ENCODE measurements at places on chromosomes 3 and 15. TPM values are rescaled to one million over a fixed set of nuclear protein-coding genes. Genes with fewer than 3 reads are reported as not detected.

IL17RE gene
- total RNA-seq = 10.7 TPM

- no peak for DNase-seq
These were observed 47.8 kb downstream of the OIP5 start for GRCh38 chr15:41284427-41285177.

DNA sequence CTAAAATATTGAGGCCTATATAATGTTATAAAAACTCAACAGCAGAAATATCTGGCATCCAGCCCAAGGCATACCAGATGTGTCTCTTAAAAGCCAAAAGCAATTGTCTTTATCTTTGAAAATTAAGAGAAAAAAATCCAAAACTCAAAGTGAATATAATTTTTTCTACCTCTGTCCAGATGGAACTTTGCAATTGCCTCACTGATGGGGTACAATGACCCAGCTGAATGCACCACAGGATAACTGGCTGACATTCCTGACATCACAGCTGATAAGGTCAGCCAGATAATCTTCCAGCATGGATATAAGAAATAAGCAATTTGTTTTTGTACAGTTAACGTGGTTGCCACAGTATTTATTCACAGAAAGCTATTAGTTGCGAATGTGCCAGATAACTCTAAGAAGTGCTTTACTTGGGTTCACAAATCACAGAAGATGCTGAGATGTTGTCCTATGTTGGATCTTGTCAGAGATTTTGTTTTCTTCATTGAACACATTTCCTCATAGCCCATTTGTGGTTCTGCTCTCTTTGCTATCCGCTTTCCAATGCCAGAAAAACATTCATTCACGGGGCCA, 566.9 kb upstream of the CCDC54 start:
- DNase-seq = no peak

GRCh38 chr3:128182656-128183055, 29.4 kb downstream of the EEFSEC start:
- no peak for DNase-seq

DNA sequence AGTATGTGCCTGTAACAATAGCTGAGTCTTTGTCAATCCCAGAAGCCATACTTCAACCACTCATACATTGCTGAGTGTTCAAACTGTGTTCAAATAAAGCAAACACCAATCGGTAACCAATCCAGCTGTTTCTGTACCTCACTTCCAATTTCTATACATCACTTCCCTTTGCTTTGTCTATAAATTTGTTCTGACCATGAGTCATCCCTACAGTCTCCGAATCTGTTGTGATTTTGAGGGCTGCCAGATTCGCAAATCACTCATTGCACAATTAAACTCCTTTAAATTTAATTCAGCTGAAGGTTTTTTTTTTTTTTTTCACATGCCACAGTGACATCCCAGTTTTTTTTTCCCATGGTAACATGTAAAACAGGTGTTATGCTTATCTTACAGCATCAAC, 870.3 kb downstream of the NAALADL2 start:
- no peak for DNase-seq

- DNase-seq = no peak
These were observed 20.4 kb downstream of the TERC start for GRCh38 chr3:169744366-169745054.

DNA sequence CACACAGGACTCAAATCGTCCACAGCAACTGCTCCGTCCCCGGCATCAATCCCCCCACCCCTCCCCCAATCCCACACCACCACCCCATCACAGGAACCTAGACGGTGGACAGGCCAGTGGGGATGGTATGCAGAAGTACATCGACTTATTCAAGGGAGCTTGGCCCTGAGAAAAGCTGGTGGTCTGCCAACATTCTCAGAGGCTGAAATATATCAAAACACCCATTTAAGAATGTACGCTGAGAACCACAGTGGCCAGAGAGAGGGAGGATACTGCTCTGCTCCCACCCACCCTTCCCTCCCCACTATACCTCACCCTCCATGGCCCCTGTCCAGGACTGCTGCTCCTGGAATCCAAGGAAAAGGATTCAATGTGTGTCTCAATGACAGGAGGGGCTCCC, 12.4 kb upstream of the USP3 start:
- DNase-seq = no peak

- DNase-seq = no peak
These were observed 80.1 kb downstream of the SNRK start for GRCh38 chr3:43366481-43366880.

GPR176 gene
- 5.6 TPM for total RNA-seq

CYB561D2 gene
- 8.2 TPM for total RNA-seq

GRCh38 chr15:41965441-41966413, 6.6 kb downstream of the EHD4 start:
- peak; percentile 46 for DNase-seq

CD276 gene
- total RNA-seq = 11.5 TPM

DNA sequence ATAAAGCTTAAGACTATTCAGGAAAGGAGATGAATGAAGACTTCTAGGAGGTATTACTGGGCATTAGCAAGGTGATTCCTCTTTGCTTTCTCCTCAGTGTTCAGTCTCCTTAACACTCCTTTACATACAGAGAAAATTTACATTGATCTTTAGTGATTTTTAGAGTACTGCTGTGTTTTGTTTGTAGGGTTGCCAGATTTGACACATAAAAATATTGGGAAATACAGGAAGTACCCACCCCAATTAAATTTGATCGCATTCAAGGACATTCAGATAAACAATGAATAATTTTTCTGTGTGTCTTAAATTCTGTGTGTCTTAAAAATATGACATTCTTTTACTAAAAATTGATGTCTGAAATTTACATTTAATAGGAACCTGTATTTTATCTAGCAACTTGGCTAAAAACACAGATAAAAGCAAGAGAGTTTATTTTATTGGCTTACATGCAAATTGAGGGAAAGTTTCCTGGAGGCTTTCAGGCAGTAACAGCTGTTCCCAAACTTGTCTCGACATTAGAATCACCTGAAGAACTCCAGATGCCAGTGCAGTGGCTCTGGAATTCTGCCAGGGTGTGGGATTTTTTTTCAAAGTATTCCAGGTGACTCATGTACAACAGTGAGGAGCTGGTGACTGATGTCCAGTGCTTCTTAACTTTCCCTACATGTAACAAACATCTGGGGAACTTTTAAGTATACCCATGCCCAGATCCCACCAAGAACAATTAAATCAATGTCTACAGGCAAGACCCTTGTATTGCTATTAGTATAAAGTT, 23.4 kb upstream of the PLOD2 start:
- peak; percentile 14 for DNase-seq

LRCH3 gene
- 73.5 TPM for total RNA-seq

GOLGA6A gene
- not detected for total RNA-seq

DNA sequence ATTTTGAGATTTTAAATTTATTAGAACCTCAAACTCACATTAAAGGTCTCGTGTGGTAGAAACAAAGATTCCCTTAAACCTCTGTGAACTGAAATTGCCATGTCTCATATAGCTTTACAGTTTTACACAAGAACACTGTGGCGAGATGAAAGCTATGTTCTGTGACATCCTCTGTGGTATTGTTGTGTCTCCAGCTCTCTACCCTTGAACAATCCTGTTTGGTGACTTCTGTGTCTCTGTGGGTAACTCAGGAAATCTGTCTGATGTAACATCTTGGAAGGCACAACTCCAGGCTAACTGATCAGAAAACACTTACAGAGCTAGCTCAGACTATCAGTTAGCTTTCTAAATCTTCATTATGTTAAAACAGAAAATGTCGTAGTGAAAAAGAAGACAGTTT, 318.8 kb upstream of the GBE1 start:
- DNase-seq = no peak

- DNase-seq = peak; percentile 72
These were observed 107.1 kb upstream of the ICE2 start for GRCh38 chr15:60585743-60586708.

DNA sequence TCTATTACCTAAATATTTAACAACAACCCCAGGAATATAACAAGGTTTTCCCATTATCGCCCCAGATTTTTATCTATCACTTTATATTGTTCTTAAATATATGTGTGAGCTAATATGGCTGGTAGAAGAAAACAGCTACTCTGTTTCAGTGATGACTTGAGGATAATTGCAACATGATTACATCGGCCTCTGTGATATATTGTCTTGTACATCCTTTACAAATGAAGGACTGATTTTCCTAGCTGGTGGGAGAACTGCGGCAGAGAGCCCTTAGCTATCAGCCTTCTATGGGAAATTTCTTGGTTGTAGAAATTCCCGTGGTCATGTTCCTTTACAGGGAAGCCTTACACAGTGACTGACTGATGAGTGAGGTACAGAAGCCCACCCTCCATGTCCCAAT, 110.9 kb upstream of the ZNF717 start:
- DNase-seq = no peak

DNA sequence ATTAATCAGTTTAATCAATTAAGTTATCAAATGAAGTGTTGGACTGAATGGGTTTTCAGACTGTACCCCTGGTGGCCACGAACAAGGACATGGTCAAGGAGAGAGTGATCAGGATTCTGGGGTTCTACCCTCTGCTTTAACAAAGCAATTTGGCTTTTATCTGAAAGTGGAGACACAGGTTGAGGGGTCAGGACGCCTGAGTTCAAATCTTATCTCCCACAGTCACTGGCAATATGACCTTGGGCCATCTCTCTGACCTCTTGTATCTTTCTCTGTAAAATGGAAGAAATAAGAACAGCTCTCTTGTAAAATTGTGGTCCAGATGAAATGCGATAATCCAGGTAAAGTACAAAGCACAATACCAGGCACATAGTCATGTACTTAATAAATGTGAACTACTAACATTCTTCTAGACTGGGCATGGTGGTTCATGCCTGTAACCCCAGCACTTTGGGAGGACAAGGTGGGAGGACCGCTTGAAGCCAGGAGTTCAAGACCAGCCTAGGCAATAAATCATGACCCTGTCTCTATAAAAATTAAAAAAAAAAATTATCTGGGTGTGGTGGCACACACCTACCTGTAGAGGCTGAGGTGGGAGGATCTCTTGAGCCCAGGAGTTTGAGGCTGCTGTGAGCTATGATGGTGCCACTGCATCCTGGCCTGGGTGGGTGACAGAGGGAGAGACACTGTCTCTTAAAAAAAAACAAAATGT, 48.6 kb upstream of the ARL8B start:
- no peak for DNase-seq

DNA sequence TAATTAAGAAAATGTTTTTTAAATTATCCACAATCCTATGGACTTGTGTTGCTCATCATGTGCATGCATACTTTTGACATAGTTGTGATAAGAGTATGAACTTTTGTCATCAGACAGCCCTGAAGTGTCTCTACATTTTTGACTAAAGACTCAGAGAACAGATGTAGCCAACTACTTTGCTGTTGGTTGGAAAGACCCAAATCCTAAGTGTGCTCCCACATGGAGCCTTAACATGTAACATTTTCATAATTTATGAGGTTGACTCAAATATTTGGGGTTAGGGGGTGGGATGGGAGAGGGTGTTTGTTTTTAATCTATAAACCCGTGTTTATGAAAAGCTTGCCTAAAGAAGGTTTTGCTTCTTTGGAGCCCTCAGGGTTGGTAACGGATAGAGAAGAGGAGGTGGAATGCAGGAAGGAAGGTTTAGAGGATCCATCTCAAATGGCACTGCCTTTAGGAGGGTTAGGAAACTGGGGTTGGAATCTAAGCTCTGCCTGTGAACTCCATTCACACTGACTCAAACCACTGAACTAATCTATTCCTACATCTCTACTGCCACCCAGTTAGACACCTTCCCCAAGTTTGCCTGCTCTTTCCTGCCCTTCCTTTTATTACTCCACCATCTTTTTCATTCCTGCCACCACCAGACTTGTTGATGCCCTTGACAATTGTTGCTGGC, 3.7 kb downstream of the BOC start:
- no peak for DNase-seq

SEMA5B gene
- total RNA-seq = 4.5 TPM

GPR62 gene
- not detected for total RNA-seq

COL6A5 gene
- not detected for total RNA-seq

GRCh38 chr3:114451051-114451451, 157.2 kb downstream of the TIGIT start:
- no peak for DNase-seq

- no peak for DNase-seq
These were observed 36.1 kb upstream of the XIRP1 start for GRCh38 chr3:39228496-39228895.

DNA sequence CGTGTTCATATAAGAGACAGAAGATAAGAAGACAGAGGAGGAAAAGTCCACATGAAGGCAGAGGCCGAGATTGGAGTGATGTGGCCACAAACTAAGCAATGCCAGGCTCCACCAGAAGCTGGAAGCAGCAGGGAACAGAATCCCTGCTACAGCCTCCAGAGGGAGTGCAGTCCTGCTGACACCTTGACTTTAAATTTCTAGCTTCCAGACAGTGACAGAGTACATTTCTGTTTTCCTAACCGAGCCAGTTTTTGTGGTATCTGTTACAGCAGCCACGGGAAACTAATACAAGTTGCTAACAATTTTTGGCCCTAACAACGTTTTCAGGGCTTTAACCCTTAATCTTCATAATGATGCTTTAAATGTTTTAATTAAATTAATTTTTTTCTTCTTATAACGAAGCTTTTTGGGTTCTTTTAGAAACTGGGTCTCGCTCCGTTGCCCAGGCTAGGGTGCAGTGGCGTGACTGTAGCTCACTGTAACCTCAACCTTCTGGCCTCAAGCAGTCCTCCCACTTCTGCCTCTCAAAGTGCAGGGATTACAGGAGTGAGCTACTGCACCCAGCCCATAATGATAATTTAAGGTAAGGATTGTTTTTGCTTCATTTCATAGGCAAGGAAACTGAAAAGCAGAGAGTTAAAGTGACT, 202.3 kb upstream of the PROK2 start:
- no peak for DNase-seq

PPP1R14D gene
- not detected for total RNA-seq

DNA sequence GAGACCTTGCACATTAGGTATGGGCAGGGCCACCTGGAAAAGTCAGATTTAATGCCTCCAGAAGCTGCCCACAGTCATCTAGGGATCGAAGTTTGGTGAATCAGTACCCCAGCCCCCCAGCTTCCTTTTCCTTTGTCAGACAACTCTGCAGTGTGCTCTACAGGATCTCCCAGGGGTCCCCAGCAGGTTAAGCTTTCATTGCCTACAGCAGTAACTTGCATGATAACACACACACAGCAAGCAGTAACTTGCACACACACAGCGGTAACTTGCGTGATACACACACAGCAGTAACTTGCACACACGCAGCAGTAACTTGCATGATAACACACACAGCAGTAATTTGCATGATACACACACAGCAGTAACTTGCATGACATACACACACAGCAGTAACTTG, 131.3 kb downstream of the UACA start:
- no peak for DNase-seq

- no peak for DNase-seq
These were observed 164.3 kb upstream of the LRIG1 start for GRCh38 chr3:66665021-66665695.

DNA sequence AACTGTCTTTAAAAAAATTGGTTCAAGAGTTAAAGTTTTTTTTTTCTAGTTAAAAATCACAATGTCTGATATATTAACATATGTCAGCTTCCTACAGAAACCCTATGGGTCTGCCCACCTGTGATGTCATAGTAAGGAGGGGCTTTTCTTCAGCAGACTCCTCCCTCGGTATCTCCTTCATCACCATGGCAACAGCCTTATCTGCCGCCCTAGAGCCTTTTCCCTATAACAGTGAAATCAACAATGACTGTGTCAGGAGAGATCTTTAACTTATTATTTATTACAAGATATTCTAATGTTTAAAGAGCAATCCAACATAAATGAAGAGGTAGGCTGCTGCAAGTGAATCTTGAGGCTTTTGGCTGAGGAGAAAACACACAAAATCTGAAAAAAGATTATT, 138.7 kb downstream of the PEX5L start:
- no peak for DNase-seq

All from uterus (tissue), 4 donors.